K562 (cell line): ENCODE measurements at places on chromosomes 4 and X. TPM values are rescaled to one million over a fixed set of nuclear protein-coding genes. Genes with fewer than 3 reads are reported as not detected.

DNA sequence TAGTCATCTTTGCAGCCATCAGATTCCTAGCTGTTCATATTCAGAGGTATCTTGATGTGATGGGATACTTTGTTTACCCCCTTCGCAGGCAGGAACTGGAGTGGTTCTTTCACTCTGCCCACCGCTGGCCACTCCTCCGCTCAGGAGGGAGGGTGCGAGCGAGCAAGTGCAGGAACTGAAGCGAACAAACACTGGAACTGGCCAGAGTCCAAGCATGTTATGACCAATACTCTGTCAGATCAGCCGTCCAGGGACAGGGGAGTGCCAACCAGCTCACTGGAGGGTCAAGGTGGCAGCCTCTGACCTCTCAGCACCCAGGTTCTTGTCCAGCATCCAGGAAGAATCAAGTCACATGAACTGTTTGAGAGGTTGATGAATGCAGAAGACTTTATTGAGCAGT, 18.0 kb upstream of the MANBA start:
- DNase-seq, result no peak

DNA sequence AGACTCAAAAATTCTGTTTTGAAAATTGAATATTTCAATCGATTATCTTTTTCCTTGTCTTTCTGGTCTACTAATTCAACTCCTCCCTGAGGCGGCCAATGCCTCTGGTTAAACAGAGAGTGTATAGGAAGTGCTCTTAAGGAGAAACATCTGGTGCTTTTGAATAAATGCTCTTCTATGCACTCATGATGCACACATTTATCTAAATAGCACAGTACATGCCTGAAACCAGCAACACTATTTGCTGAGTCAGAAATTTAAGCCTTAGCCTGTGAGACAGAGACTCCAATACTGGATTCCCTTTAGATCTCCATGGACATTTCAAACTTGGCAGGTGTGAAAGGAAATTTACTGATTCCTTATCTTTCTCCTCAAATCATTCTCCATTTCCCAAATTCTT, 118.6 kb downstream of the SLIT2 start:
- DNase-seq, result no peak

REELD1 gene
- total RNA-seq, result not detected in 2 replicates

TMEM156 gene
- 3.7 and 4.4 TPM in 2 replicates for total RNA-seq
